NK-92 treated with Interleukin-12 subunit alpha and Interleukin-12 subunit beta, amount 100 ng/mL, for 24 hours (cell line): ENCODE measurements at places on chromosomes 1 and 21.

- DNase-seq: no peak
These were observed 6.2 kb upstream of the EPS15 start for GRCh38 chr1:51525295-51525694.

DNA sequence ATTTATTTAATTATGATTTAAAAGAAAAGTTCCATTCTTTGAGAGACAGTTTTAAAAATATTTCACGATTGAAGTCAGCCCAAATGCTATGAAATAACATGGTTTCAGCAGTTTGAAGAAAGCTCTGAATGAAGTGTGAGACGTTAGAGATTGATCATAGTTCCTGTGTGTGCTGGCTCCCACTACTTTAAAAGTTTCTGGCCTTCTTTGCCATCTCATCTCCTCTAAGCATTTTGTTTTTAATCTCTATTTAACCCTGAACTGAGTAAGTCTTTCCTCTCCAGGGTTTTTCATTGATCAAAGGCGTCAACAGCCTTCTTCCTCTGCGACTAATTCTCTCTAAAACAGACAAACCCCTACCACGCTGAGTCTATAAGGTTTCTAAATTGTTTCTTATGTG, 225.3 kb upstream of the B3GALT2 start:
- DNase-seq: no peak

DNA sequence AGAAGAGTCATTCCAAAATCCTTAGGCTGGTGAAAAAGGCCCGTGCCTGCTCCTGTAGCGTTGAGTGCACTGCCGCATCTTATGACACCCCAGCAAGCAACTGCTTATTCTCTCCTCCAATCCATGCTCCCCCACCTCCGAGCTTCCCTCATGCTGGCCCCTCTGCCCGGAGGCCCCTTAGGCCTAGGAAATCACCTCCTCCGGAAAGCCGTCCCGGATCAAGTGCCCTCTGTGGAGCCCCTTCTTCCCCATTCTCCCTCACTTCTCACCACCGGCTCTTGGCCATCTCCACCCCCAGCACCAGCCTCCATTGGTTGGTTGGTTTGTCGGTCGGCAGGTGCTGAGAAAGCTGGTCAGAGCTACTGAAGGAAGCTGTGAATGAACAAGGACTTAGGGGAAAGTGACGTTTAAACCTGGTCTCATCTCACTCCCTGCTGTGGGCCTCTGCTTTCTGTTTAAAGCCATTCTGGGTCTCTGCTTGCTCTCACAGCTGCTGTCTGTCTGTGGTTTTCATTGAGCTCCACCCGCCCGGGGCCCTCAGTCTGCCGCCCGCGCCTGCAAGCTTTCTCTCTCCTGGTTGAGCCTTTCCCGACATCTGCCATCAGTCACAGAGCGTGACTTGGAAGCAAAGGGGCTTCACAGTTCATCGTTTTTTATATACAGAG, 122.2 kb downstream of the KCNN3 start:
- no peak for DNase-seq

DNA sequence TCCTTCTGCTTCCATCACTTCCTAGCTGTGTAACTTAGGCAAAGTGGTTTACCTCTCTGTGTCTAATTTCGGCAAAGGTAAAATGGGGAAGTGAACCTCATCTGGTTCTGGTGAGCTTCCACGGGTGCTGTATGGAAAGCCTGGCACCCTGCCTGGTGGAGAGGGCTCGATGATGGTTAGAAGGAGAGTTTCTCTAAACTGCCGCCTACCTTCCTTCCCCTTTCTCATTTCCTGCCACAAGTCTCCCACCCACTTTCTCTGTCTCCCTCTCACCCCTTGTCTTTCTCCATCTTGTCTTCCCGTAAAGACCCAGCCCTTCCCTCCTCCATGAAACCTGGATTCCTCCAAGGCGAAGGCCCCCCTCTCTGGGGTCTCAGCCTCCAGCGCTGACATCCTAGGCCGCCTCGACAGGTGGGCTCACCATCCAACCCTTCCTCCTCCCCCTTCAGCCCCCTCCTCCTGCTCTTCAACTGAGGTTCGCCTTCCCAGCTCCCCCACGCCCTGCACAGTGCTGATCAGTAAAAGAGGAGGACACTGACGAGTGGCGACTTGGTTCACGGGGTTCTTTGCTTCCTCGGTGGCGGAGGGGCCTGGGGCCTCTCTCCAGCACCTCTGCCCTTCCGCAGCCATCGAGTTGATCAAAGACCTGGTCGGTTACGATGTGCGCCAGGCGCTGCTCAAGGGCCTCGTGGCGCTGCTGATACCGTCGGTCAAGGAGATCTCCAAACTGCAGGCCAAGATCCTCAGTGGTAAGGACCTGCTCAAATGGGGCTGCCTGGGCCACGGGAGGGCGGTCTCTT, 7.3 kb downstream of the RNU5D-1 start:
- DNase-seq: no peak

DNA sequence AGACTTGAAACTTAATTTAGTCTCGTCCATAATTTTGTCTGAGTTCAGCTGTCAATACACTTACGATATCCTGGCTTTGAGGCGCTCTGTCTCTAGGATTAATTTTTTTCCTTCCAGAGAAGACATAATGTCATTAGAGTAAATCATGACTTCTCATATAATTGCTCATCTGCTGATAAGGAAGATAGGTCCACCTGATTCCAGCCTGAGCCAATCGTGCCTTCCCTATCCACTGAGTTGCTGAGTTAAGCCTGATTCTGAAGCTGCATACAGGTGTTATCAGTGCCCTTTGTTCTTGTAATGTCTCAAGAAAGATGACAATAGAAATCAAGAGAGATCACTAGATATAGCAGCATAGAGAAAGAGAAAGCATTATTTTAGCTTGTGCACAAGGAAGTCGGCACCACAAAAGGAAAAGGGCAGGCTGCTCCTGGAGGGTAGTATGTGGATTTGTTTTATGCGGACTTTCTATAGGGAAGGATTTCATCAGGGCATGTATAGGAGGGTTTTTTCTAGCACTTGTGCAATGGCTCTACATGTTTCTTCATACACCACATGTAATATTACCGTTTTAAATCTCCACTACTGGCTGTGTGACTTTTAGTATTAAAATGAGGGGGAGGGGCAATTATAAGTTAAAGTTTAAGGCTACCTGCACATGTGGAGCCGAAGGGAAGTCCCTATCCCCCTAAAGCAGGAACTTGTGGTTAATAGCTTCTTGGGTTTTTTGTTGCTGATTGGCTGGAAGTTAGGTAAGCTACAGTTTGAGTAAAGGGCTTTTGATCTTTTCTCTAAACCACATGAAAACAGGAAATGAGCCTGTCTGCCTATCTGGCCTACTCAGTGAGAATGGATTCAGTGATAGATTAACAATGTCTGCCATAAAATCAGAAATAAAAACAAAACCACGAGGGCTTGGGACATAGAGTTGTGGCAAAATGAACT, 133.4 kb downstream of the PLPPR5 start:
- DNase-seq: no peak

DNA sequence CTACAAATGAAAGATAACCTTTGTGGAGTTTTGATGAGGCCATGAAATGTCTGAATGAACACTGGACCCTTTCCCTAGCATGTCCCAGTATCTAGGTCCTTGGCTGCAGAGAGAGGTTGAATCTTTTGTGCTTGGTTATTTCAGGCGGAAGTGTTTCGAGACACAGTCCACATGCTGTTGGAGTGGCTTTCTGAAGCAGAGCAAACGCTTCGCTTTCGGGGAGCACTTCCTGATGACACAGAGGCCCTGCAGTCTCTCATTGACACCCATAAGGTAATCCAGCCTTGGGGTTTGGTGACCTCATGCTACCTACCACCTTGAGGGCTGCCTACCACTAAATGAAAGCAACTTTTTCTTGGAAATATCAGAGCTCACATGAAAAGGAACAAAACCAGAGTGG, 38.9 kb upstream of the BMP8A start:
- DNase-seq: peak; percentile 43

GRCh38 chr21:43739621-43740435, 20.9 kb downstream of the PDXK start:
- no peak for DNase-seq
